ENCODE measurements at places on chromosomes 3 and 15. TPM values are rescaled to one million over a fixed set of nuclear protein-coding genes. Genes with fewer than 3 reads are reported as not detected.
A peak's percentile ranks its signal among the peaks of the same experiment; 100 is the strongest.

DNA sequence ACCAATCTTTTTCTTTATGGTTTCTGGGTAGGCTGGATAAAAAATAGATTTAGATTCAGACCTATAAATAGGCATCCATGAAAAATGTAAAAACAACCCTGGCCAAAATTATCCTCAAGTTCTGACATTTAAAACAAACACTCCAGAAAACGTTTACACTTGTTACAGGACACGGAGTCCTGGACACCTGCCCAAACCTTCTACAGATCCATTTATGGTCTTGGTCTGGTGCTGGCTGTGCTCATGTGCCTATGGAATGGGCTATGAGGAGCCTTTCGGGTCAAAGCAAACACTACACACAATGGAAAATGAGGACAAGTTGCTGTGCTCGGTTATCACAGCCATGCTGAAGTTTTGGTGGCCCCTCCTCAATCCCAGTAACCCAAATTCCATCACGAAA, 108.1 kb downstream of the PDZRN3 start:
- peak; percentile 64 for DNase-seq
- H3K27me3 ChIP-seq = no peaks in the 10 kb centered on the region
- no peaks in the 10 kb centered on the region for H3K36me3 ChIP-seq
- peak overlapping the region; percentile 1 for H3K4me3 ChIP-seq
- peaks cover 48% of the 10 kb centered on the region for H3K4me1 ChIP-seq

DNA sequence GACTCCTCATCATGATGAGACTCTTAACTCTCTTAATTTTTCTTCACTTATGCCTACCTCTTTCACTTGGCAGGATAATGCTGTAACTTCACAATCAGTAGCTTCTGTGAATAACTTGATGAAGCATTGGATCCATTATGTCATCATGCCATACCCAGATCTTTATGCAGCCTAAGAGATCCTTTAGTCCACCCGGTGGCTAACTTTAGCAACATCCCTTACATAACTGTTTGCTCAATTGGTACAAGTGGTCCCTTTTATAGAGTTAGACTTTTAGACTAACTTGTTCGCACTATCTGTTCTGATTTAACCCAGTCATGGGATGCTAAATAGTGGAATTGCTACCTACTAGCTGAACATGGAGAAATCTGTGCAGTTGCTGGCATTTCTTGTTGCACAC, 184.5 kb downstream of the USP13 start:
- H3K4me1 ChIP-seq = no peaks in the 10 kb centered on the region
- no peaks in the 10 kb centered on the region for H3K27me3 ChIP-seq
- DNase-seq = no peak
- H3K36me3 ChIP-seq = no peaks in the 10 kb centered on the region
- H3K4me3 ChIP-seq = no peak overlapping the region

DNA sequence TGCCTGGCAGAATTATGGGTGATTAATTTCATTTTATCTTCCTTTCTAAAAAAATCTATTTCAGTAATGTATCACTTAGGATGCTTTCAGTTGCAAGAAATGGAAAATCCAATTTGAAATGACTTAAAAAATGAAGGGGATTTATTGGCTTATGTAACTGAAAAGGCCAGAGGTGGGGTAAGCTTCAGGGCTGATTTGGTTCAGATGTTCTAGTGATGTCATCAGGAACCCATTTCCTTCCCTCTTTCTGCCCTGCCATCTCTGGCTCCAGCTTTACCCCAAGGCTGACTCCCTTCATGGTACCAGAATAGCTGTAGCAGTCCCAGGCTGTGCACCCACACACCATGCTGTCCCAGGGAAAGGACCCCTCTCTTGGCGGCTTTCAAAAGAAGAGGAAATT, 18.5 kb upstream of the REC114 start:
- DNase-seq = no peak
- no peaks in the 10 kb centered on the region for H3K27me3 ChIP-seq
- no peaks in the 10 kb centered on the region for H3K36me3 ChIP-seq
- H3K4me1 ChIP-seq = no peaks in the 10 kb centered on the region

- H3K27me3 ChIP-seq = no peaks in the 10 kb centered on the region
- H3K36me3 ChIP-seq = no peaks in the 10 kb centered on the region
- H3K4me1 ChIP-seq = no peaks in the 10 kb centered on the region
- no peak overlapping the region for H3K4me3 ChIP-seq
Measured at GRCh38 chr3:5376761-5377160, 189.3 kb downstream of the EDEM1 start.

DNA sequence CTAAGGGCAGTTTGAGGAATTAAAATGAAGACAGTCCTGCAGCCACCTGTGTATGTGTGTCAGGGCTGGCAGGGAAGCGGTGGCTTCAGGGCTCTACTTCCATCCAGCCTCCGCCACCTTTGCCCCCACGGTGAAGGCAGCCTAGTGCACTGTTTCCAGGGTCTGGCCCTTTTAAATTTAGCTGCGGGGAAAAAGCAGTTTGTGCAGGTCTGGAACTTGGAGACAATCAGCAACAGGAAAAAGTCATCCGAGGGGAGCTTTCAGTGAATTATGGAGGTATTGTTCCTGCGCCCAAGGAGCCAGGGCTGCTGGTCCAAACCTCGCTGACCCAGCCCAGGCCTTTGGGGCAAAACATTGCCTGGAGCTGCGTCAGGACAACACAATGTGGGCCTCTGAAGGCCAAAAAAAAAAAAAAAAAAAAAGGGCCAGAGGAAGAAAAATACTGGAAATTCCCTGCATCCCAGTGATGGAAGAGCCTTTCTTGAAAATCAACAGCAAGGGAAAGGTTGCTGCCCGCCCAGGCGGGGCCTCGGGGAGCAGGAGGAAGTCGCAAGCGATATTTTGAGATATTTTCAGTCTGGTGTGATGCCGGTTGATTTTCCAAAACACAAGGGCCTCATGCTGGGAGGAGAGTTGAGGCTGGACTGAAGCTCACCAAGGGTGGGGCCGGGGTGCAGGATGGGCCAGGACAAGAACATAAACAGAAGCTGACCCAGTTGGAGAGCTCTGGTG, 25.5 kb upstream of the FGD5 start:
- no peaks in the 10 kb centered on the region for H3K4me1 ChIP-seq
- H3K27ac ChIP-seq = peak overlapping the region; percentile 36
- no peak for DNase-seq
- H3K36me3 ChIP-seq = no peaks in the 10 kb centered on the region

GRCh38 chr3:107524841-107525643, 2.3 kb downstream of the BBX start:
- H3K4me1 ChIP-seq = peaks cover 11% of the 10 kb centered on the region
- no peaks in the 10 kb centered on the region for H3K27me3 ChIP-seq
- peak overlapping the region; percentile 87 for H3K27ac ChIP-seq
- DNase-seq = no peak

GRCh38 chr3:157354722-157355121, 81.9 kb upstream of the PTX3 start:
- no peak for DNase-seq
- no peaks in the 10 kb centered on the region for H3K4me1 ChIP-seq
- H3K4me3 ChIP-seq = no peak overlapping the region
- no peaks in the 10 kb centered on the region for H3K36me3 ChIP-seq

DNA sequence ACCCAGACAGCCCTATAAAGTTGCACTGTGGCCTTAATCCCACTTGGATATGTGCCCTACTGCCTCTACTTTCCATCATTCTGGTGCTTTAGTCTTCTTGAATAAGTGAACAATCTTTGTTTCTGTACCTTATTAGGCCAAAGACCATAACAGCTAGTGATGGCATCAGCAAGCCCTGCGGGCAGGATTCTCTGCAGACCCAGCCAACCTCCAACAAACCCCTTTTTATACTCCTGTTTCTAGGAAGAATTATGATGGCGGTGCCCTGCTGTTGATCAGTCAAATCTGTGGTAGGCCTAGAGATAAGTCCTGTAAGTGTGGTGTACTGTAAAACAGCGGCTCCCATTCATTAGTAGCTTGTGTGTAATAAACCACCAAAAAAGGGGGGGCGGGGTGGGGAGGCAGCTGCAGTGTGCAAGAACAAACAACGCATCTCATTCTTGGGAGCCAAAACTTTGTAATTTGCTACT, 40.5 kb downstream of the SOX2 start:
- no peak for DNase-seq
- no peaks in the 10 kb centered on the region for H3K36me3 ChIP-seq
- H3K4me3 ChIP-seq = no peak overlapping the region
- H3K27me3 ChIP-seq = no peaks in the 10 kb centered on the region
- H3K27ac ChIP-seq = no peak overlapping the region
- H3K4me1 ChIP-seq = no peaks in the 10 kb centered on the region

DNA sequence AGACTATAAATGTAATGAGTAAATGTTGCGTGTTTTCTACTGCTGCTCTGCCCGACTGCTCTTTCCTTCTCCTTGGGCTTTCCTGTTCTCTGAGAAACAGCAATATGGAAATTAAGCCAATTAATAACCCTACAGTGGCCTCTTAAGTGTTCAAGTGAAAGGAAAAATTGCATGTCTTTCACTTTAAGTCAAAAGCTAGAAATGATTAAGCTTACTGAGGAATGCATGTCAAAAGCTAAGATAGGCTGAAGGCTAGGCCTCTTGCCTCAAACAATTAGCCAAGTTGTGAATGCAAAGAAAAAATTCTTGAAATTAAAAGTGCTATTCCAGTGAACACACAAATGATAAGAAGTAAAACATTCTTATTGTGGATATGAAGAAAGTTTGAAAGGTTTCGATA, 55.0 kb downstream of the ATP2C1 start:
- peaks cover 17% of the 10 kb centered on the region for H3K36me3 ChIP-seq
- H3K4me1 ChIP-seq = no peaks in the 10 kb centered on the region
- H3K4me3 ChIP-seq = no peak overlapping the region
- no peaks in the 10 kb centered on the region for H3K27me3 ChIP-seq
- no peak overlapping the region for H3K27ac ChIP-seq
- DNase-seq = no peak

DNA sequence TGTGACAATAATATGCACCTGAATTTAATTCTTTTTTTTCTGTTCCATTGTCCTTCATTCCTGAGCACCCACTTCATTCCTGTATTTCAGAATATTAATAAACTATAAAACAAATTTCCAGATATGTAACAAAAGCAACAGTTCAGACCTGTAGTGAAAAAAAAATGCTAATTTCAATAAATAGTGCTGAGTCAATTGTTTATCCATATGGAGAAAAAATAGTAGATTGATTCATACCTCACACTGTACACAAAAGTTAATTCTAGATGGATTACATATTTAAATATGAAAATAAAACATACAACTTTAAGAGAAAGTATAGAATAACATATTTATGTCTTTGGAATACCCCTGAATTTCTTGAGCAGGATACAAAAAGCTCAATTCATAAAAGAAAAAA, 43.9 kb upstream of the KCNH8 start:
- no peak overlapping the region for H3K27ac ChIP-seq
- no peaks in the 10 kb centered on the region for H3K4me1 ChIP-seq
- no peak overlapping the region for H3K4me3 ChIP-seq
- H3K36me3 ChIP-seq = no peaks in the 10 kb centered on the region
- DNase-seq = no peak

- H3K36me3 ChIP-seq = no peaks in the 10 kb centered on the region
- H3K4me3 ChIP-seq = no peak overlapping the region
- no peak for DNase-seq
- H3K27ac ChIP-seq = no peak overlapping the region
- H3K4me1 ChIP-seq = peaks cover 3% of the 10 kb centered on the region
- H3K27me3 ChIP-seq = no peaks in the 10 kb centered on the region
Measured at GRCh38 chr3:130539005-130539404, 22.0 kb downstream of the COL6A6 start.

DNA sequence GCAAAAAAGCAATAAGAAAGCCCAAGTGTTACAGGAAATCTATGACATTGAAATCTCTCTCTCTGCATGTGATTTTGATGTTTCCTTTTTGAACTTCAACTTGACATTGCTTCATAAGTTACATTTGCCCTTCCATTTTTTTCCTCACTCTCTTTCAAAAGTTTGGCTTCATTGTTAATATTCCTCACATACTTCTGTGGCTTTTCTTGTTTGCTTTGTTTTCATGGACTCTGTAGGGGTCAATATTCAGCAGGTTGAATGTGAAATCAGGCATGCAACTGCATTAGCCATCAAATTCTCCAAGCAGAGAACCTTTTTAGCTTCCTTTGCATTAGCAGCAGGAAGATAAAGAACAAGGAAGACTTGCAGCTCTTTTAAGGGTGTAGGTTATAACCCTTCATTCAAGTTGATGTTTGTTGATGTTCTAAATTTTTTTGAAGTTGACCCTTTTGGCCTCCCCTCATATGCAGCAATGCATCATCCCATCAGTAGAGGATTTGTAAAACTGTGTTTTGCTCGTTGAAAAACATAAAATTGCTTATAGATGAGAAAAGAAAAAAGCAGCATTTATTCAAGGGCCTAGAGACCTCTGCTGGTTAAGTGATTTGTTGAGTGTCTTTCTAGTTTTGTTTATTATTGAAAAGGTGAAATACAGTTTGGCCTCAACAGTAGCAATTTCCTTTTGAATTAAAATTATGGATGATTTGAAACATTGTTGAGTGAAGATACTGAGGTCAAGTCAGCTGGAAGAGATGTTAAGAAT, 211.4 kb downstream of the IL5RA start:
- no peak overlapping the region for H3K4me3 ChIP-seq
- no peaks in the 10 kb centered on the region for H3K27me3 ChIP-seq
- no peak for DNase-seq
- no peaks in the 10 kb centered on the region for H3K4me1 ChIP-seq
- no peak overlapping the region for H3K27ac ChIP-seq

GRCh38 chr3:129676985-129677384, 70.5 kb upstream of the PLXND1 start:
- DNase-seq = no peak
- H3K36me3 ChIP-seq = no peaks in the 10 kb centered on the region
- H3K4me3 ChIP-seq = no peak overlapping the region
- H3K27me3 ChIP-seq = no peaks in the 10 kb centered on the region
- no peak overlapping the region for H3K27ac ChIP-seq

DNA sequence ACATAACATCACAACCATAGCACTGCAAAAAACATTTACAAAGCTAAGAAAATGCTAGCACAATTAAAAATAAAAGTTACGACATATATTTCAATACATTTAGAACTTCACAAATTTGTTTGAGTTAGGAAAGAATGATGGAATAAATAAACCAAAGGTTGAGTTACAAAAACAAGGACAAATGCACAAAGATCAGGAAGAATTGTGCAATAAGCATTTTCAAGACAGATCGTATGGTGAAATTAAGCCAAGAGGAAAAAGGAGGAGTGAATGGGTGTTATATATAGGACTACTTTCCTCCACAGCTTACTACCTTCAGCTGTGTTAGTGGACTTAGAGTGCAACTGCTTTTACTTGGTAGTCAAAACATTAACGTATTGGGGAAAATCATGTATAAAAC, 5.9 kb upstream of the CTXN2 start:
- H3K27me3 ChIP-seq = no peaks in the 10 kb centered on the region
- DNase-seq = no peak
- H3K27ac ChIP-seq = no peak overlapping the region
- H3K4me1 ChIP-seq = no peaks in the 10 kb centered on the region

DNA sequence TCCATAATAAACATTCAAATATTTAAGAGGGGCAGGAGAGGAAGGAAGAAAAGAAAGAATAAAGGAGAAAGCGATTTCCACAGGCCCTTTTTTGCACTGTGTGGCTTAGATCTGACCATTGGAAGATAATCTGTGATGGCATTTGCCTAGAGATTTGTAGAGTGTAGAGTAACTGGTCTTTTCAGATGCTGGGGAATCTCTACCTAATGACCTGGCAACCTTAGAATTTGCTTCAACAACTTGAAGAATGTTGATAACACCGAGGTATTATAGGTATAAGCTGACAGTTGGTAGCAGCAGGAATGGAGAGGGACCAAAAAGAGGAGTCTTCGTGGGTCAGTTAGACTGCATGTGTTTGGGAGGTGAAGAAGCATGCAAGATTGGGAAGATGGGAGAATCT, 20.9 kb upstream of the AVEN start:
- no peaks in the 10 kb centered on the region for H3K27me3 ChIP-seq
- H3K4me3 ChIP-seq = no peak overlapping the region
- H3K4me1 ChIP-seq = peaks cover 19% of the 10 kb centered on the region
- H3K27ac ChIP-seq = no peak overlapping the region
- no peaks in the 10 kb centered on the region for H3K36me3 ChIP-seq

The HDC gene
- total RNA-seq = 8.3 TPM

The CHRD gene
- total RNA-seq = 21.7 TPM

The ACKR2 gene
- total RNA-seq = 11.9 TPM

The TRPM1 gene
- total RNA-seq = not detected

The ADAMTS9 gene
- total RNA-seq = 104 TPM

The KLHL6 gene
- total RNA-seq = 10.2 TPM

Data from thoracic aorta (tissue), 2 donors.